Cardiac septum (tissue), 1 donor: ENCODE measurements at places on chromosomes 11 and 22.

GRCh38 chr22:43996981-43997265 lies 27.2 kb upstream of the PARVB start:
- no peak for DNase-seq

DNA sequence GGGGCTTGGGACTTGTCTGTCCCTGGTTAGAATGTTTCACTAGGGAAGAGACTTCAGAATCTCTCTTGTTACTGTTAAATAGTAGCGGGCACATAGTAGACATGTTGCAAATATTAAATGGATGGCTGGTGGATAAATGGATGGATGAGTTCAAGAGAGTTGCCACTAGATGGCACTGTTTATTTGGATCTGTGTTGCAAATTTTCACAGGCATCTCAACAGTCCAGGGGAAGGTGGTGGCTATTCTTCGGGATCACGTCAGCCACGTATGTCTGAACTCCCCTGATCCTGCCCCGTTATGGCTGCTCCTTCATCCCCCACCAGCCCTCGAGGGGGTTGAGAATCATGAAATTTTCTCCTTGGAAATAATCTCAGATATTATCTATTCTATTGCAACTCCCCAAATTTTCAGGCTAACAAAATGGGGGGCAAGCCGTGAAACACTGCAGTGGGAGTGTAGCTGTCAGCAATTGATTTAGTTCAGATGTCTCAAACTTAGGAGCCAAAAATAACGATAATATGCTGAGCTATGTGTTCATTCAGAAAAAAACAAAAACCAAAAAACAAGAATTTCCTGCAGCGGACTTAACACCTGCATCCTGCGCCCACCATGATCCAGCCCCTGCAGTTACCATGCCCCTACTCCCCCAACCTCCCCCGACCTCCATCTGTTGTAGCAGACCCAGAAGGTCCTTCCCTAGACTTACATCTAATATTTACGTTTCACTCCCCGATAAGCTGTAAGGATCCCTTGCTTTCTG lies 29.1 kb upstream of the BIRC3 start:
- DNase-seq, result no peak

DNA sequence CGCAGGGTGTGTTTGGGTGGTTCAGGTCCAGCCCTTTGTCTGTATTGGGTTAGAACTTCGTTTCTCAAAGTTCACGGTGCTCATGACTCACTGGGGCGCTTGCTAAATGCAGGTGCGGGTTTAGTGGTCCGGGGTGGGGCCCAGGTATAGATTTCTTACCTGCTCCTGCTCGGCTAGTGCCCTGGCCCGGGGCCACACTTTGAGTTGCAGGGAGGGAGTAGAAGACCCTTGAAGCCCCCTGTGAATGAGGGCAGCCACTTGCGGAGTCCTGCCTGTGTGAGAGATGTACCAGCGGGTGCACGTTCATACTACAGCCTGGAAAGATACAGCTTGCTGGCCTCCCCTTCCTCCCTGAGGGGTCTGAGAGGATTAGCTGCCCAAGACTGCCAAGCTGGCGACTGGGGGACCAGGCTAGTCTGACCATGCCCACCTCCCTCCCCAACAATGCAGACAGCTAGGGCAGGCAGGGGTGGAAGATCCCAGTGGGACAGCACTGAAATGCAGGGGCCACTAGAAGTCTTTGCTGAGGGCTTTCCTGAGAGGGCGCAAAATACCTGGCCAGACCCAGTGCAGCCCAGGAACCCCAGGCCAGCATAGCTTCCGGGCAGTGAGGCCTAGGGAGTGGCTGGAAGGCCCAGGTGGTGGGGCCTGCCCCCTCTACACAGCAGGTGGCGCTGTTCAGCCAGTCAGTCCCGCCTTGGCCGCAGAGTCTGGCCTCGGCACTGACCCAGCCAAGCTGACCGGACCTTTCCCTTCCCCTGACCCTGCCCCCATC lies 5.1 kb upstream of the MYRF start:
- peak; percentile 87 for DNase-seq

GRCh38 chr11:75507571-75507970 lies 18.2 kb downstream of the GDPD5 start:
- no peak for DNase-seq

DNA sequence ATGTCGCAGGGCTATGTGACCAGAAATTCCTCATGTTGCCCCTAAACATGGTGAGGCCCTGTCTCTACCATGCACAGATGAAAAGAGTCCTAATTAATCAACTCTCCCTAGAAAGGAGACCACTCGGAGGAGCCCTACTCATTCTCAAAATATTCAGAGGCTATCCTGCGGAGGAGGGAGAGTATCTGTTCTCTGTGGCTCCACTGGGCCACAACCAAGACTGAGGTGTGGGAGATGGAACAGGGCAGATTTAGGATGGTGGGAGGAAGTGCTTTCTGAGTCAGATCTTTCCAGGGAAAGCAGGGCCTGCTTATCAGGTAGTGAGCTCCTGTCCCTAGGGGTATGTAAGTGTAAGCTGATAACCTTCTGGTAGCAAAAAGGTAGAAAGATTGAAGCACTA lies 37.0 kb upstream of the PRDM11 start:
- DNase-seq, result no peak

DNA sequence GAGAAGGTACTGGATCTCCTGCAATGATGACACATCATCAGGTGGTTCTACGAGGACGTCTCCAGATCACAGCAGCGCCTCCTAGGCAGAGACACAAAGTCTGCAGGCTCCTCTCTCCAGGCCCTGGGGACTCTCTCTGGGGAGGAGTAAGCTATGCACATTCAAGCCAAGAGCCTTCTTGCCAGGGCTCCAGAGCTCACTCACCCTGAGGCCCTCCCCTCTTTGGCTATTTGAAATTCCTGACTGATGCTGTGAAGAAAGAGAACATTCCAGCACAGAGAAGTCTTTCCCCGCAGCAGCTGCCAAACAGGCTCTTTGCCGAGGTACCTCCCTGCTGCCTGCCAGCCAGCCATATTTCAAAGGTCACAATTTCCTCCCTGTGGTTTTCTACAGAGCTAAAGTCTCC lies 204.9 kb downstream of the CSNK2A3 start:
- DNase-seq, result peak; percentile 83

GRCh38 chr11:36347384-36347906 lies 51.4 kb downstream of the PRR5L start:
- DNase-seq, result no peak

DNA sequence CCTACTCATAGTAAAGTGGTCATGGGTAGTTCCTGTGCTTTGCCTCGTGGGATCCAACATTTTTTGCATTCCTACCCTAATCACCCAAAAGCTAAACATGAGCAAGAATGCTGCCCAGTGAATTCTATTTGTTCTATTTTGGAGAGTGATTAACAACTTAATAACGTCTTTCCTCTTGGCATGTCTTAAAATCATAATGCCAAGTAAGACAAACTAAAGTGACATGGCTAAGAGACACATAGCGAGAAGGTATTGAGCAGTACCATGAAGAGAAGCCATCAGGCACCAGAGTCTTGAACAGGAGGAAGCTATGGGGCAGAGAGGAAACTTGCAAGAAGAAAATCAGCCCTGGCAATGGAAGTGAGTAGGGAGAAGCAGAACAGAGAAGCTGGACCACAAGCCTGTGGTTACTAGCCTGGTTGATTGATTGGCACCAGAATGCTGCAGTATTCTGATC lies 32.0 kb downstream of the EXPH5 start:
- no peak for DNase-seq

DNA sequence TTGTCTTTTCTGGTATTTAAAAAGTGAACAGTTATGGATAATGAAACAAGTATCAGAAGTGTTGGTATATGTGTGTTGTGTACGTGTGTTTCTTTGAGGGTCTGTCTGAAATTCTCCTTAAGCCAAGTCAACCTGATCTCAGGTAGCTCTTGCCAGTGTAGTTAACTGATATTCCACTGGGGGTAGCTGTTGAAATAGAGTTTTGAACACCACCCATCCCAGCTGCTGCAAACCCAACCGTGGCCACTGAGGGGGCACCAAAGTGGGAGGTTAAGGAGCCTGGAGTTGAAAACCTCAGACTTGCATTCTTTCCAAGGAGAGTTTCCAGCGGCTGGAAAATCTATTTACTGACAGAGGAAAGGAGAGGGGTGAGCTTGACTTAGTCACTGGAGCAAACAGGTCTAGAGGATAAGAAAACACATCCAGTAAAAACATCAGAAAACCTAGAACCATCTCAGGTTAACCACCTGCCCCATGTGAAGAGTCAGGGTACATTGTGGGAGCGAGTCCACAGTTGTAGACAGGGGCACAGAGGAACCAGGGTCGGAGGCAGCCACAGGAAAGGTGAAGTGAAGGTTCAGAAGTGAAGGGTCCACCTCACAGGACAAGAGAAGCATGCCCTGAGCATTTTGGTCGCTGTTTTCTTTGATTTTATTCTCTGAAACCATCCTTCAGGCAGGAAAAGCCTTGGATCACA lies 8.8 kb upstream of the CUL5 start:
- no peak for DNase-seq

DNA sequence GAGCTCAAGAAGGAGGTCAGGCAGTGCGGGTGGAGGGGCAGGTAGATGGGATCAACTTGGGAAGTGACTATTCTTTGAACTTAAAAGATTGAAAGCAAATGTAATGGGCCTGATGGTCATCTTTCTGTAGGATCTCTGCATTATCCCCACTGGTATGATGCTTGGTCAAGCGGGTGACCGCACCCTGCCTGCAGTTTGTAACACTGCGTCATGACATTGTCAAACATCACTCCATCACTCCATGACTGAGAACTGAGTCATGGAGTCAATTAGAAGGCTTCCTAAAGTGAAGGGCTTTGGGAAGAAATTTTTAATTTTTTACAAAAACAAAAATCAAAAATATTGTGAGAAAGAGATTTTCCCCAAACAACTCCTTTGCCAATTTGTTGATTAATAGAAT lies 62.4 kb upstream of the BMAL1 start:
- no peak for DNase-seq

DNA sequence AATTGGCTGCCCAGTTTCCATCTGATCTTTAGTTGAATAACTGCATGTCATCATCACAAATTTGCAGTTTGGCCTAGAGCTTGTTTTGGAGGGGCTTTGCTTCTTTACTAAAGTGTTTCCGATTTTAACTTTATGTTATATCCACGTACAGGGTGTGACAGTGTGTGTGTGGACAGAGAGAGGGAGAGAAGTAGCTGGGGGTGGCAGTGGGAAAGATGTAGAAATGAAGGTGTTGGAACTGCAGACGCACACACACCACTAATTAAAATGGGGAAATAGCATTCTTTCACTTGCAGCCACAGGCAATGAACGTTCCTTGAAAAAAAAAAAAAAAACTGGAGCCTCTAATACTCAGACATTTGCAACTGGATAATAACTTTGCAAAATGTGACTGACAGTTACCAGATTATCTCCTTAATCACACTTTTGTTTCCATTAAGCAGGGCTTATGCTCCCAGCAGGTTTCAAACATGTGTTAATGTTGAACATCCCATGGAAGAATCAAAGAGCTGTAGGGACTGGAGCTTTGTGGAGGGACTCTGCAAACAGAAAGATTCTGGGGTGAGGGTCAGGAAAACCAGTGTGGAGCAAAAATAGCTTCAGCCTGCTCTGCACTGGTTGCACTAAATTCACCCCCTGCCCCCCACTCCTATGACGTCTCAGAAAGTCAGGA lies 238.1 kb upstream of the TENM4 start:
- DNase-seq, result no peak

DNA sequence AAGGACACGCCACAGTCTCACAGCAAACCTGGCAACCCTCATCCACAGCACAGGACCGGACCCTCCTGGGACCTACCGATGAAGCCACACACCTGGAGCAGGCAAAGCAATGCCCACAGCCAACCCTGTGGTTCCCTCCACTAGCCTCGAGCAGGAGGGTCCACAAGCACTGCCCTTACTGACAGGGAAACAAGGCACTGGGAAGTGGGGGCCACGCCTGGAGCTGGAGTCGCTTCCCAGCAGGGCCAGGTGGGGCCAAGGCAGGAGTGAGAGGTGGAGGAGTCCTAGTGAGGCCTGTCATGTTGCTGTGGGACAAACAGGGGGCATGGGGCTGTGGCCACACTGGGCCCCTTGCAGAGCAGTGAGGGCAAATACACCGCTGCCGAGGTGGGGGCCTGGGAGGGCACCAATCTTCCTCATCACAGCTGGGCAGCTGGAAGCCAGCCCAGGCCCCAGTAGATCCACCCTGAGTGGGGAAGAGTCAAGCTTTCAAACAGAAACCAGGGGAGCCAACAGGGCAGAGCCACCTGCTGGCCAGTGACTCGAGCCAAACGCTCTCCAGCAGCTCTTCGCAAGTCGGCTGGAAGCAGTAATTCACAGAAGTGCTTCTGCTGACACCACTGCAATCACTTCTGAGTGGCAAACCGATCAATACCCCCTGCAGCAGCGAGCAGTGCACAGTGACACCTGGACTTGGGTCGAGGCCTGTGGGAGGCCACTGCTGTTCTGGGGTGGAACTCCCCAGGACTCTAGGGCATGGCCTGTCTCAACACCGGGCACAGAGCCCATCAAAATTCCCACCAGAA lies 13.7 kb downstream of the SULT4A1 start:
- DNase-seq, result peak; percentile 64

GRCh38 chr11:120837696-120838095 lies 186.2 kb upstream of the TBCEL start:
- no peak for DNase-seq

GRCh38 chr11:3220101-3220500 lies 1.5 kb upstream of the MRGPRG start:
- peak; percentile 67 for DNase-seq

GRCh38 chr11:69157156-69157821 lies 1.6 kb downstream of the SMIM38 start:
- no peak for DNase-seq

GRCh38 chr11:132734217-132734616 lies 798.1 kb downstream of the OPCML start:
- DNase-seq, result no peak

DNA sequence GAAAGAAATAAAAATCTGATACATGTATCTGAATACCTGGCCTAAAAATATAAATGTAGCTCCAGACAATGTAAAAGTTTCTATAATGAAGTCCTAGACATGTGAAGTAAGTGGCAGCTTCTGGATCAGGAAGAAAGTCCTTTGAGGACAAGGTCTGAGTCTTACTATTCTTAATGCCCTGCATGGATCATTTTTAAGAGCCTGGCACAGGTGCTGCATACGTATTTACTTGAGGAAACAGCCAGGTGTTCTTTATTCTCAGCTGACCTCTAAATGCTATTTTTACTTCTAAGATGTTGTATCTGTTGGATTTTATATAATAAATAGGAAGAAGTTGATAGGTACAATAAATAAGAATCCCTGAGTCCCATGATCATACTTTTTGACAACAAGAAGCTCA lies 750.0 kb upstream of the LUZP2 start:
- DNase-seq, result no peak

DNA sequence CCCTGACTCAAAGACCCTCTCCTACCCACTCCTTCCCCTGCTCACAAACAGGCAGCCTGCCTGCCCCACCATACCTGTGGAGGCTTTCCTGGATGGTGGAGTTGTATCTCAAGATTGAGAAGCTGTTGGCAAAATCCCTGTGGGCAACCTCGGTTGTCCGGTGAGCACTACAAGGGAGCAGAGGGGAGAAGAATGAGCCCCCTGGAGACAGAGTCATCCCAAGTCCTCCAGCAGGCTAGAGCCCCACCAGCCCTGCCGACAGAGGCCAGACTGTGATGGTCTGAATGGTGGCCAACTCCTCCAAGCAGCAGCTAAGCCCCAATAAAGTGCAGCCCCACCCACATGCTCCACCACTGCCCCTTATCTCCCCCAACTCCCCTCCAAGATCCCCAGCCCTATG lies 17.5 kb downstream of the TMPRSS13 start:
- peak; percentile 67 for DNase-seq

- no peak for DNase-seq
Observed at GRCh38 chr22:31332886-31333285, 13.3 kb downstream of the PATZ1 start.
